ENCODE measurements at places on chromosomes 2 and 18.

DNA sequence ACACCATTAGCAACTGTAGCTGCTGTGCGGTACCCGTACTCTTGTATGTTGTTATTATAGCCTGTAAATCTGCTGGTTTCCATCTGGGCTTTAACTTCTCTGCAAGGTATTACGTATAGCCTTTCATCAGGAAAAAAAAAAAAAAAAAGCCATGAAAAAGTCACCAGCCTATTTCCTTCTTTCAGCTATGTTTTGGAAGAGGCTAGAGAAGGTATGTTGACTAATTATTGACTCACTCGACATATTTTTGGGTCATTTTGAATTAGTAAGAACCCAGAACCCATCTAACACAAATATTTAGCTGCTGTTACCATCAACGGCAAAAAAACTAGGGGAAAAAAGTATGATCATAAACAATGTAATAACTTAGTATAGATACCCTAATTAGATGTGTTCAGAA lies 1395.6 kb downstream of the SUCLG1 start:
- ATAC-seq = no peak

DNA sequence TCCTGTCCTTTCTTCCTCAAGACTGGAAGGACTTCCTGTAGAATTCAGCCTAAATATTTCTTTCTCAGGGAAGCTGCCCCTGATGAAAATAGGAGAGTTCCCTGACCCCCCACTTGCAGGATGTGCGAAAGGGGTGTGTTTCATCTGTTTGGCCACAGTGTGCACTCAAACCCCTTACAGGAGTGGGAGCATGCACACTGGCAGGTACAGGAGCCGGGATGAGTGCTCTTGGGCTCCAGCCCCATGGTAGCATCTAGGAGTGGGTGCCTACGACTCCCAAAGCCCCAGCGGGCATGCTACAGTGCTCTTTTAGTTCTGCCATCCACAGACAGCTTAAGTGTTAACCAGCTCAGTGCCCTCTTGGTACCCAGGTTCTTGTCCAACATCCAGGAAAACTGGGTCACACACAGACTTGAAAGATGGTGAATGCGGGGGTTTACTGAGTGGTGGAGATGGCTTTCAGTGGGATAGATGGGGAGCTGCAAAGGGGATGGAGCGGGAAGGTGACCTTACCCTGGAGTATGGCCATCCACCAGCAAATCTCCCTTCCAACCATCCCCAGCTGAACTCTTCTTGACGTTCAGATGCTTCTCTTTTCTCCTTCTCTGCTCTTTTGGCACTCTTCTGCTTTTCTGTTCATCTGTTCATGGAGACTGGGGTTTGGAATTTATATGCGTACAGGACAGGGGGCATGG lies 295.0 kb upstream of the NCKAP5 start:
- ATAC-seq = no peak

GRCh38 chr2:219844401-219845091 lies 217.1 kb downstream of the SLC4A3 start:
- ATAC-seq = no peak

- peak; percentile 35 for ATAC-seq
Measured at GRCh38 chr18:49021433-49022129, 70.8 kb upstream of the SMAD7 start.

GRCh38 chr18:55699233-55699765 lies 111.3 kb upstream of the TCF4 start:
- no peak for ATAC-seq

DNA sequence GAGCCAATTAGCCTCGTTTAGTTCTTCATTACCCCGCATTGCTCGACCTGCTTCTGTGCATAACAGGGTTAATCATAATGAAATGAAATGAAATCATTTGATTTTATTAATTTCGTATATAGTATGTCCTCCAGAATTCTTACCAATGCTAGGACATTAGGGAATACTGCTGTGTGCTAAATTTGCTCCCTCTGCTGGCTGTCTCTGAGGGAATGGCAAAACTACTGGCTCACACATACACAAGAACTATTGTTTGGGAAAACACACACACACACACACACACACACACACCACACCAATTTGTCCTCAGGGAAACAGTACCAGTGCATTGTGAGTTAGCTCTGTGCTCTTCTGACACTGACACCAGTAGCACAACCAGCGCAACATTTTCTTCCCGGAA lies 273.3 kb upstream of the TCF4 start:
- no peak for ATAC-seq

GRCh38 chr2:38512211-38512610 lies 90.5 kb downstream of the HNRNPLL start:
- no peak for ATAC-seq

DNA sequence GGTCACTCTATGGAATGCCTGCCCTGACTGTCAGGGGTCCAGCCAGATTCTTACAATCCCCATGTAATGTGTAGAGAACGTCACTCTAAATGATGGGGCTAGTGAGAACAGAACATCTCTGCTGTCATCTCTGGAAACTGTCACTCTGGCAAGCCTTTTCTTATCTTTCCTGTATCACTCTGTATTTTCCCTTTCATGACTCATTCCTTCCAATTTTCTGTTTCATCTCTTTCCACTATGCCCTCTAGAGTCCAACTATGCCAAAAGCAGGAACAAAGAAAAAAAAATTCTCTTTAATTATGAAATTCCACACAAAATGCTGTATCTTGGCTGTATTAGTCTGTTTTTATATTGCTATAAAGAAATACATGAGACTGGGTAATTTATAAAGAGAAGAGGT lies 608.8 kb downstream of the ADCYAP1 start:
- no peak for ATAC-seq

DNA sequence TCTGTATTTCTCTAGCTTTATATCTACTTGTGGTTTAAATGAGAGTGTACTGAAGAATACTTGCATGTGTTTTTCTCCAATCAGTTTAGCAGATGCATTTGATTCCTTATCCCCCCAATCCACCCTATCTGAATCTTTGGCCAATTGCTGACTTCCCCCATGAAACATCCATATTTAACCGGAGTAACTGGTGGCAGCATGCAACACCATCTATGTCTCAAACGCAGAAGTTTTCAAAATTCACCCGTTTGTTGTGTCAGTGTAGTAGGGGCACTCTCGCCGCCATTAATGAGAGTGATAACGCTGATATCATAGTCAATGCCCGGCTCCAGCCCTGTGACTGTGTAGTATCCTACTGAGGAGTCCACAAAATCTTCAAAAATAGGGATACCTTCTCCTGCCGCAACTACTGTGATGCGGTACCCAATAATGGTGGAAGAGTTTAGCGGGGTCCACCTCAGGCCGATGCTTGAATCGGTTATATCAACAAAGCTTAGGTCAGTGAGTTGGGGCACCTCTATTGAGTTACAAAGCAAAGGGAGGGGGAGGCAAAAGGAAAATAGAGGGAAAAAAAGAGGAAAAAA lies 43.1 kb downstream of the FN1 start:
- no peak for ATAC-seq

DNA sequence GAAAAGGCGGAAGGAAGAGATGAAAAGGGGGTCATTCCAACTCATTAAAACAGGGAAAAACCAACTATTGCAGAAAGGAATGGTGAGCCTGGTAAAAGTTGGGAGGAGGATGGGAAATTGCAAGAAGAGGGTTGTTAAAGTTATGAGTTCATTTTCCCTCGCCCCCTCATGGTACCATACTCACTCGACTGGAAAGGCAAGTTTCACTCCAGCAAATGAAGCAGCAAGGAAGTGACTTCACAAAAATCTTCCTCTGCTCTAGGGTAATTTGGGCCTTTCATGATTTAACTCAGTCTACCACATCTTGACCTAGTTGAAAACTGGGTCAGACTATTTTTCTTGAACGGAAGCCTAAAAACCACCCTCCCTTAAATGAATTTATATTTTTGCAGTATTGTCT lies 22.8 kb upstream of the DAW1 start:
- ATAC-seq = peak; percentile 48

- ATAC-seq = no peak
Measured at GRCh38 chr2:44116319-44116718, 52.4 kb upstream of the PPM1B start.

GRCh38 chr2:20349513-20349921 lies 1.1 kb downstream of the PUM2 start:
- ATAC-seq = no peak

- ATAC-seq = no peak
Measured at GRCh38 chr2:228387776-228388175, 206.3 kb upstream of the SPHKAP start.

DNA sequence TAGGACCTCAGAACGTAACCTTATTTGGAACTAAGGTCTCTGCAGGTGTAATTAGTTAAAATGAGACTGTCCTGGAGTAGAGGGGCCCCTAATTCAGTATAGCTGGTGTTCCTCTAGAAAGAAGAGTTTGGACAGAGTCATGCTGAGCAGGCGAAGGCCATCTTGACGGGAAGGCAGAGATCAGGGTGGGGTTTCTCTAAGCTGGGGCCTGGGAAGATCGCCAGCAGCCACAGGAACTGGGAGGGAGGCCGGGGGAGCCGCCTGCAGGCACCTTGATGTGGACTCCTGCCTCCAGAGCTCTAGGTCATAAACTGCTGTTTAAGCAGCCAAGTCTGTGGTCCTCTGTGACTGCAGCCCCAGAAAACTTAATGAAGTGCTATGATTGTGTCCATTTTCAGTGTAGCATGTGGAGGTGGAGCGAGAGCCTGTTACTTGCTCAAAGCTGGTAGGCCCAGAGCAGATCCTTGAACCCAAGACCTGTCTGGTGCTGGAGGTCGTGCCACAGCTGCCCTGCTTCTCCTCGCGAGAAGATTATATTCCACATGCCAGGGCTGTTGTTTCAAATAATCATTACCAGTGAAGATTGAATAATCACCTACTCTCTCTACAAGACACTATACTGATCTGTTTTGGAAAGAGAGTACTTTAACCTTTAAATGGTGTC lies 105.7 kb downstream of the TPO start:
- no peak for ATAC-seq

- no peak for ATAC-seq
Measured at GRCh38 chr2:237348281-237348865, 65.6 kb downstream of the COL6A3 start.

GRCh38 chr18:6795307-6795706 lies 65.8 kb downstream of the ARHGAP28 start:
- ATAC-seq = no peak

DNA sequence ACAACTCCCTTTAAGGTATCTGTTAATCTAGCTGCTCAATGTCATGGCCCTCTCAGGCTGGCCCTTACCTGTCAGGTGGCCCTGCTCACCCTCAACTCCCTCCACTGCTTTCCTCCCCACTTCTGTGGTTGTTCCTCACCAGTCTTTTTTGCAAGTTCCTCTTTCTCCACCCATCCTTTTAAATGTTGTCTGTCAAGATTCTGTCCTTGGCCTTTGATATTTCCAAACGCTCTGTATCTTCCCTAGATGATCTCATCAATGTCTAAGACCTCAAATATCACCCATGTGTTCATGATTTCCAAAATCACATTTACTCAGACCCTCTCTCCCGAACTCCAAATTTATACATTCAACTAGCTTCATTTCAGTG lies 3.5 kb downstream of the PTPN2 start:
- ATAC-seq = no peak

GRCh38 chr18:75036917-75037688 lies 171.8 kb downstream of the PTGR3 start:
- no peak for ATAC-seq

- ATAC-seq = no peak
Measured at GRCh38 chr2:16821692-16822091, 156.1 kb upstream of the CYRIA start.

DNA sequence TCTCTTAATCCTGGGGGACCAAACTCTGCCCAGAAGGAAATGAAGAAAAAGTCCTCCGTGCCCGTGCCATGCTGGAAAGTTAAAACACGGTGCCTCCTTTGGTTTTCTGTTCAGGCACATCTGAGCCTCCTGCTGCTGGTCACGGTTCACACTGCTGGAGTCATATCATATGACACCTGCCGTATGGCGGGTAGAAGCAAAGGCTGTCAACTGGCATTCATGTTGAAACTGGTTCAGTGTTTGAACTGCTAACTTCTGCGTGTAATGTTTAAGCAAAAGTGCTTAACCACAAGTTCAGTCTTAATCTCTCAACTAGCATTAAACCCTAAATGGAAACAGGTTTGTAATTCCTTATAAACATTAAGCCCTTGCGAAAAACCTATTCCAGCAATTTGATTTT lies 3.1 kb downstream of the STK39 start:
- ATAC-seq = no peak

DNA sequence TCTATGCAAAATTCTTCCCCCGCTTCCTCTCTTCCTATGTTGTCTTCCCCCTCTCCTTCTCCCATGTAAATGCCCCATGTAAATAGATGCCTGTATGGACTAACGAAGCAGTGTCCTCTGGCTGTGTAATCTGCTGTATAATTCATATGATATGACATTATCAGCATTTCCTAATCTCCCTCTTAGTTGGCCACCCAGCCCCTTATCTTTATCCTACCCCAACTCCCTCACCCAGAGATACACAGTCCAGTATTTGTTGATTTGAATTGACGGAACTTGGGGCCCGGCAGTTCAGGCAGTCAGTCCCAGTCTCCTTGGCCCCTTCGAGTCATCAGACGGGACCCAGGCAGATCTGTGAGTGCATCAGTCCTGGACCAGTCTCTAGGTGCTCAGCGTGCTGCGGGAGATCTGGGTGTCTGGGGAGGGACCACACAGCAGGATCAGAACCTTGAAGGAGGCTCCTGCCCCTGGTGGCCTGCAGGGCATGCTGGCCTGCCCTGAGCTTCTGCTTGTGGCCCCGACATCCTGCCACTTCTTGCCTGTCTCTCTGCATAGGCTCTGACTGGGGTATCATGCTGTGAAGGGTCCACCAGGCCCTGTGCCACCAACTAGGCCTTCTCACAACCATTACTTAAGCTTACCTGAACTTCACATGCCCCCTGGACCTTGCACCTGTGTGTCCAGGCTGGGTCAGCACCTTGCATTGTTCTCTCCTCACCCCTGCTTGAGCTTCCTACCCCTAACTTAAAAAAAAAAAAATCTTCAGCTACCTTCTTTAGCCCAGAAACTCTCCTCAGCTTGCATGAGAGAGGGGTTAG lies 88.1 kb upstream of the ATL2 start:
- no peak for ATAC-seq

GRCh38 chr2:34070196-34070595 lies 471.1 kb upstream of the FAM98A start:
- ATAC-seq = no peak

GRCh38 chr18:79504034-79504433 lies 108.3 kb downstream of the NFATC1 start:
- ATAC-seq = no peak

GRCh38 chr2:169095621-169096105 lies 26.3 kb downstream of the DHRS9 start:
- no peak for ATAC-seq
